ENCODE measurements at places on chromosomes 3 and 15.

- no peak for DNase-seq
Observed at GRCh38 chr3:90069748-90070147, 962.3 kb downstream of the EPHA3 start.

- DNase-seq, result no peak
Observed at GRCh38 chr3:56990641-56991015, 69.8 kb upstream of the SPATA12 start.

- no peak for DNase-seq
Observed at GRCh38 chr3:156149876-156150275, 29.5 kb downstream of the KCNAB1 start.

DNA sequence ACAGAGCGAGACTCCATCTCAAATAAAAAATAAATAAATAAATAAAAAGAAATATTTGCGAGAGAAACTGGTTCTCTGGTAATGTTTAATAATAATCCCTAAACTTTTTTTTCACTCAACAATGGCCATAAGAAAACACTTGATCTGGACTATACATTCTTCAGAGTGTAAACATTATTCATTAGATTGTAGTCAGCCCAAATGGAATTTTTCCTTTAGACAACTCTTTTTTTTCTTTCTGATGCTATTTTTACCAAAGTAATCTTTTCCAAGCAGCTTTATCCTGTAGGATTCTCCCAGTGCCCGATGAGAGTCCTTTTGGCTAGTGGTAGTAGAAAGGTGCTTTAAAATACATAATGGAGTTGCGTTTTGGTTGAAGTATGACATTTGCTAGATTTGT, 90.4 kb downstream of the NEDD4 start:
- no peak for DNase-seq

DNA sequence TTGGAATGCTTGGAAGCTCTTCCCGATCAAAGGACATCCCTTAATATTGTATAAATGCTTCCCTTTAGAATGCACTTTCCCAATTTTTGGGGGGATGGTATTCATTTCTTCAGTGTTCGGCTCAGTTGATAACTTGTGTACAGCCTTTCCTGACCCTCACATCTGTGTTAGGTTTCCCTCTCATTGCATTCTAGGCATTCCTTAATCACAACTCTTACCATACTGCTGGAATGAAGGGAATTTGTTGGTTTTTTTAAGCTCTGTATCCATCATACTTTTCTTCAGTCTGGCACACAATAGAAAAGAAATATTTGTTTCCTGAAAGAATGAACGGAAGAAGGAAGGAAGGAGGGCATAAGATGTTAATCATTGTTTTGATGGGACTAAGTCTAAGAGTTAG, 119.5 kb downstream of the CHST2 start:
- no peak for DNase-seq

DNA sequence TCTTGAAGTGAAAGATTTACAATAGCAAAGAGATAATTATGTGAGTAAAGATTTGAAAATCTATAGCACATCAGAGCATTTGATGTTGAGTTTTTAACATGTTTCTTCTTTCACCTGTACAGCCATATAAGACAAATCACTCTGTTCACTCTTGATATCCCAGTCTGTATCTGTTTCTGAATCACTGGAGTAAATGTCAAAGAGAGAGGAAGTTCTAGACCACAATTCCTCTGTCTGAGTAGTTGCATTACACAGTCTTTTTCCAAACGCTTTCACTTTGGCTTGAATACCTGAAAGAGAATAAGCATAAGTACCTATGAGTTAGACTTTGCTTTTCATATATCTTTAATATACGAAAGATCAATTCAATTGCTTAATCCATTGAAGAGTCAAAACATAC, 9.9 kb downstream of the THAP10 start:
- DNase-seq, result no peak

- DNase-seq, result peak; percentile 69
Observed at GRCh38 chr3:125644036-125645005, 49.0 kb upstream of the OSBPL11 start.

- no peak for DNase-seq
Observed at GRCh38 chr15:80003171-80003570, 32.2 kb upstream of the BCL2A1 start.

GRCh38 chr3:46979958-46980497, 562 bp downstream of the NBEAL2 start:
- DNase-seq, result peak; percentile 75

DNA sequence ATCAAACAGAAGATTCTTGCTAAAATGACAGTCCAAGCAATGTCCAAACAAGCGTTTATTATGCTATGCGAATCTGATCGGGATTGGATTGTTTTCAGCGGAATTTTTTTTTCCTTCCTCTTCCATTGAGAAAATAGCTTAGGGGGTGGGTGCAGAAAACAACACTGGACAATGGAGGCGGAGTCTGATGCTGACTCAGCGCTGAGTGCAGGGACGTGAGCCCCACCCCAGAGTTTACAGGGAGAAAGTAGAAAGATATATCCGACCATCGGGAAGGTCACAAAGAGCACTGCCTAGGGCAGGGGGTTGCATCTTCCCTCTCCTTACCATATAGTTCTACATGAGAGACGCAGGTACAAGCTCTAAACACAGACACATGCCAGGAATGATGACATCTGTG, 117.0 kb downstream of the FOXP1 start:
- no peak for DNase-seq

- DNase-seq, result no peak
Observed at GRCh38 chr3:48478626-48479555, 25.1 kb downstream of the SHISA5 start.

- no peak for DNase-seq
Observed at GRCh38 chr15:43249699-43250203, 17.0 kb downstream of the TGM5 start.

DNA sequence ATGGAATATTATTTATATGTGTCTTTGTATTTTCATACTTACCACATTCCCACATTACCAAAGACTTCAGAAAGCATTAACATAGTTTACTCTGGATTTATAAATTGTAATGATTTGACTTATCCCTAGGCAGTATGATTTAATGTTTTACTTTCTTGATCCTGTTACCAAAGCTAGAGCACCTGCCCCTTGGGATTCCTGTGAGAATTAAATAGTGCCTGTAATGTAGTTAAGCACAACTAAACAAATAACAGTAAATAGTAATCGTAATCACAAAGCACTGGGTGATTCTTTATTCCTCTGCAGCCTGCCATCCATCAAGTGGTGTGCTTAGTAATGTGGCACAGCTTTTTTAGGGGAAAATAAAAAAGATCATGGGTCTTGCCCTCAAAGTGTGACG, 39.1 kb downstream of the ATP2C1 start:
- no peak for DNase-seq

- no peak for DNase-seq
Observed at GRCh38 chr3:188259596-188259995, 105.6 kb downstream of the LPP start.

DNA sequence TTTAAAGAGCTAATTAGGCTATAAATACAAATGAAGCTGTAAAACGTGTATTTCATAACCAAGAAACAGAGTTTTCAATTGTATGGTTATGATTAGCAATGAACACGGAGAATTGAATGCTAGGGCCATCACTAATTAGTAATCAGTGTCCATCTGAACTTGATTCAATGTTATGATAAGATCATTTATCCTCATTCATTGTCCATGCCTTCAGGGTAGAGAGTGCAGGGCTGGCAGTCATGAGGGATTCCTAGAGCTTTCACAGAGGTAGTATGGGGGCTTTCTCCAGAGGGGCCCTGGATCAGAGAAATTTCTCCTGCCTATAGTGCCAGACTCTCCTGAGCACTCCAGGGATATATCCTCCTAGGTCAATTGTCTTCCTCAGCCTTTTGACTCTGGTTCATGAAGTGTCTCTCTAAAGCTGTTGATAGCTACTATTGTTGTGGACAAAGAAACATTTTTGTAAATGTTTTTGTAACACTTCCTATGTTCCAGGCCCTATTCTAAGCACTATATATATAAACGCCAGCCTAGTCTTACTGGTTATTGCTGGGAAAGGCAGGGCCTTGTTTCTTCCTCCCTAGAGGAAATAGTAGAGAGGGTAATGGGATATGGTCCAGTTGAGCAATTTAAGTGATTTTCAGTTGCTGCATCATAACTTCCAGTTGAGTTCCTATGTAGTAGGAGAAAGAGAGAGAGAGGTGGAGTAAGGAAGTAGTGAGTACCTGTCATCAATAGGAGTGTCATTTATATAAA, 249.0 kb downstream of the NFKBIZ start:
- no peak for DNase-seq

- DNase-seq, result no peak
Observed at GRCh38 chr15:68204361-68204760, 771 bp downstream of the CALML4 start.

GRCh38 chr3:183884097-183884426, 618 bp downstream of the PARL start:
- DNase-seq, result no peak

DNA sequence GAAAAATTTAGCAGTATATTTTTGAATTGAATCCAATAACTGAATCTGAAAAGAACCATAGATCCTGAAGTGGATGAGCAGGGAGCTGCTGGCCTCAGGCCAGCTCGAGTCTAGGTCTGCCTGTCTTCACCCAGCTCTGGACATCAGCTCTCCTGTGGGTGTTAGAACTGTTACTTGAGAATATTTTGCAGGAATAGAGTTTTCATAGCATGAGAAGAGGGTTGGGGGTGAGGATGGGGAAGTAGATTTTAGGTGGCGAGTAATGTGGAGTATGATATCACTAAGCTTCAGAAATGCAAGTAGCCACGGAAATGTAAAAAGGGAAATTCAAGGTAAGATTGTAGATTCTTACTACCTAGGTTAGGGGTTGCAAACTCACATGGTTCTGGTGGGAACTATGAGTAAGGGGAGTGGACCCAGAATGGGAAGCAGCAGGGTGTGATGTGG, 6.2 kb downstream of the RAB8B start:
- DNase-seq, result no peak

- DNase-seq, result no peak
Observed at GRCh38 chr15:33888176-33888575, 80.1 kb upstream of the CHRM5 start.

GRCh38 chr3:67602816-67603215, 51.6 kb downstream of the SUCLG2 start:
- DNase-seq, result no peak

- no peak for DNase-seq
Observed at GRCh38 chr15:30859091-30859874, 44.4 kb upstream of the FAN1 start.

DNA sequence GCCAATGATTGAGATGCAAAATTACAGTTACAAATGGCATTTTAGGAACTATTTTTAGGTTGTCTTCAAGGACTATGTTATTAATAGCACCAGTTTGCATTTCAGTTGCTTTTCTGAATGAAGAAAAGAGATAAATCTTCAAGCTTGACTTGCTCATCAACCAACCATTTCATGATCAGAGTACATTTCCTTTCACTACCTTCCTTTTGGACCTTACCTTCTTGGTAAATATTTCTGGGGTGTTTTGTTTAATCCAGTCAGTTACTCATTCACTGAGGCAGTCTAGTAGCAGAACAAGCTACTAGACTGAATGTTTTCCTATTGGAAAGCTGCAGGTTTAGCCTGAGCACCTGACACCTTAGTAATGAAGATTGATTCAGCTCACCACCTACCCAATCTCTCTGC, 8.2 kb downstream of the SLC27A2 start:
- DNase-seq, result no peak

DNA sequence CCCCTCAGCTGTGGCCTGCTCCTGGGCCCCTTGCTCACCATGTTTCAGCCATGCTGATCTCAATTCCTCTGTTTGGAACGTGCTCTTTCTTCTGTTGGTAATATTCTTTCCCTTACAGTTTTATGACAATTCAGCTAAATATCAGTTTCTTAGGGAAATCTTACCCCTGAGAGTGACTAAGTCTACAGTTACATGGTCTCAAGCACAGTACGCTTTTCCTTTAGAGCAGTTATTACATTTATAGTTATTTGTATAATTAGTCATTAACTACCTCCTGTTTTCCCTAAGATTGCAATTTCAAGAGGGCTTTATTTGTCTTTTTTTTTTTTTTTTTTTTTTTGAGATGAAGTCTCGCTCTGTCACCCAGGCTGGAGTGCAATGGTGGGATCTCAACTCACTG, 23.5 kb downstream of the C3orf62 start:
- no peak for DNase-seq

- DNase-seq, result no peak
Observed at GRCh38 chr3:157589211-157589610, 86.0 kb upstream of the VEPH1 start.

DNA sequence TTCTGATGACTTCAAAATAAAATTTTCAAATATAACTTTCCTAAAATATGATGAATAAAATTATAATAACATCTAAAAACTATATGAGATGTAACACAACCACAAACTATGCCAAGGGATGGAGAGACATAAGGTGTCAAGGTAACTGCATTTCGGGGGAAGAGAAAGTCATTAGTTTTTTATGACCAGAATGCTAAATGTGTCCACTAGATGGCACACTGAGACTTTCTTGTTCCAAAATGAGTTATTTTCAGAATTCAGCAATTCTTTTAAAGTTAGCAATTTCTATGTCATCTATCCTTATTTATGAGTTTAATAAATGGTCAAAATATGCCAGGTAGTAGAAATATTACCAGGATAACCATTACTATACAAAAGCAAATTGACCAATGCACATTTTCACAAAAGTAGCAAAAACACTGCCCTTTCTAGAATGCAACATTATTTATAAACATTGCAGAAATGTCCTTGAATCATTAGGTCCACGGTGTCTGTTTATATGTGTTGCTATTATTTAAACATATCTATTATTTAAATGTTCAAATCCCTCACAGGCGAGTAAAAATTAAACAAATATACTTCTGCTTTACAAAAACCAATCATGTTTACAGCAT, 374.2 kb downstream of the PLCL2 start:
- DNase-seq, result no peak

- DNase-seq, result no peak
Observed at GRCh38 chr3:869734-870133, 223.1 kb upstream of the CNTN6 start.

DNA sequence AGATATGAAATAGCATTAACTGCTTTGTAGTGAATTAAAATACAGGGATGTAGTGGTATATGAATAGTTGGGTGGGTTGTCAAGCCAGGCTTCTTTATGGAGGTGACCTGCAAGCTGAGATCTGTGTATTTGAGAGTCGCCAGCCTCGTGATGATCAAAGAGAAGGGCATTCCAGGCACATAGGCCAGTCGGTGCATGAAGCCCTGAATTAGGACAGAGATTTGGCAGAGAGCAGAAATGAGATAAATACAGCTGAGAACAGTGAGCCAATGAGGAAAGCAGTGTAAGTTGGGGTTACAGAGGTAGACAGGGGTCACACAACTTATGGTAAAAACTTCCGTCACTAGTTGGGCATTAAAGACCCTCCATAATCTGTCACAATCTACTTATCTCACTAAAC, 641.9 kb downstream of the OTOL1 start:
- no peak for DNase-seq

DNA sequence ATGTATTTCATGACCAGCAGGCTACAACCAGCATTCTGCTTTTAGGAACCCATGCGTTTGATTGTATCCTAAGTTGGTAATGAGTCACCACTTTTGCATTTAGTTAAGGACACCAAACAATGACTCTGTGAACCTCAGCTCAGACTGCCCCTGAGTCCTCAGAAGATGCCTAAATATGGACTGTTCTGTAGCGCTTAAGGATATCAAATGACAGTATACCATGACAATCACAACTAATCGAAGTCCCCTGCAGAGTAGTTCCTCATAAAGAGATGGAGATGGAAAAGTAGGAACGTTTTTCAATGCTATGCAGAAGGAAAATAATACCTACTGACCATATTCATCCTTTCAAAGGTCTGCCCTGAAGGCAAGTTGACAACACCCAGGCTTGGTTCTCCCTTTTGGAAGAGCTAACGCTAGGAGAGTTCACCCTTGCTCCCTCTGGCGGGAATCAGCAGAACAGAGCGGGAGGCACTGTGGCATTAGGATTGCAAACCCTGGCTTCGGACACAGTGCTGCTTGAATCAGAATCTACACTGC, 508.6 kb downstream of the FHIT start:
- DNase-seq, result peak; percentile 59

- no peak for DNase-seq
Observed at GRCh38 chr3:186871403-186871924, 29.0 kb downstream of the ADIPOQ start.

All from right cardiac atrium (tissue), 5 donors.